Stimulated activated CD4-positive, alpha-beta T cell treated with anti-CD3 and anti-CD28 coated beads, Interleukin-4, amount 100 ng/mL, for 24 hours (primary cell): ENCODE measurements at places on chromosomes 7 and 10.

GRCh38 chr10:91061187-91061586, 140.3 kb upstream of the ANKRD1 start:
- DNase-seq, result no peak

GRCh38 chr7:381211-382042, 91.5 kb downstream of the FOXL3 start:
- DNase-seq, result peak; percentile 50

DNA sequence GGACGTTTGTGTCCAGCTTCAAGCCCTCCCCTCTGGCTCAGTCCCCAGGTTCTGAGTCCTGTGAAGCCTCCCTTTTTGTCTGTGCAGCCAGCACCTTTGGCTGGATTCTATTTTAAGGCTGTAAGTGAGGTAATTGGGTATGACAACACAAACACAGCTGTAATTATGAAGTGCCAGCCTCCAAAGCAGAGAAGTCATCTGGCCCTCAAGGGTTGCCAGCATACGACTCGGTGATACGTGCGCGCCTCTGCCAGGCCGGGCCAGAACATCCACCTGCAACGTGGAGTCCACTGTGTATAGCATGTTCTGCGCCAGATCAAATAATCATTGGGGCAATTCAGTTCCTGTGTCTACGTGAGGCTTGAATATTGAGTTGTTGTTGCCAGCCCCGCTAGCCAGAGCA, 6.7 kb upstream of the FAM180A start:
- DNase-seq, result no peak

DNA sequence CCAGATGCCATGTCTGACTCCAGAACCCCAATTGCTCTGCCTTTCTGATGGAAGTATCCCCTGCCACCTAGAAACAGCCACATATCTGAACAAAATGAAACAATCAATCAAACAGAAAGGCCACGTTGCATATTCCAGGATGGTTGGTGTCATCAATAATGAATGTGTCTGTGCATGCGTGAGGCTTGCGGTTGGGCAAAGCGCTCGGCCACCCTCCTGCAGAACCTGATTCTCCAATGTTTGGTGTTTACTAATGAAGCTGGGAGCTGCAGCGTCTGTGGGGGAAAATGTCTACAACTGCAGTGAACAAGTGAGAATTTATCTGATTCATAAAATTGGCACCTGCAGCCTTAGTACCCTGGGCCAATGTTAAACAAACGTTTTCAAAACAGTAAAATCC, 121.2 kb upstream of the ADARB2 start:
- DNase-seq, result no peak
